ENCODE measurements at places on chromosomes 12 and 14. TPM values are rescaled to one million over a fixed set of nuclear protein-coding genes. Genes with fewer than 3 reads are reported as not detected.

The KCNK13 gene
- total RNA-seq, result 0.62 TPM

The KRT79 gene
- not detected for total RNA-seq

DNA sequence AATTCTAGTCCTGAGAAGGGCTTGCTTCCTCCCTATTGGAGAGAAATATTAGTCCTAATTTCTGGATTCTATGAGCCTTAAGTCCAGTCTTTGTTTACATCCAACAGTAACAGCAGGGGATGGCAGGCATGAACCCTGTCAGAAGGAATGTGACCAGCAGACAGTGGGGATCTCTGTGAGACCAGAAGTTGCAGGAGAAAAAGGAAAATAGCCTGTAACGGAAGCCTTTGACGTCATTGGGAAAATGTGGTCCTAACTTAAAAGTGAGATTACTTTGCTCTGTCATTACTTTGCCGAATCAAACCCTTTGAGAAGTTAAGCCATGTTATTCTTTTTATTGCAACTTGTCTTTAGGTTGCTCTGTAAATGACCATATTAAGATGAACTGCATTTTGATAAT is 218.2 kb upstream of the PRICKLE1 start:
- DNase-seq, result no peak

- DNase-seq, result no peak
Measured at GRCh38 chr14:77185093-77185465, 3.5 kb downstream of the TMEM63C start.

- peak; percentile 85 for DNase-seq
Measured at GRCh38 chr12:95608252-95609033, 57.2 kb upstream of the USP44 start.

GRCh38 chr12:111440152-111440551 is 34.4 kb downstream of the SH2B3 start:
- DNase-seq, result no peak

GRCh38 chr12:24152270-24152669 is 202.8 kb upstream of the SOX5 start:
- no peak for DNase-seq

Data from cardiac septum (tissue), 1 donor.